ENCODE measurements at places on chromosomes 7 and 10.

DNA sequence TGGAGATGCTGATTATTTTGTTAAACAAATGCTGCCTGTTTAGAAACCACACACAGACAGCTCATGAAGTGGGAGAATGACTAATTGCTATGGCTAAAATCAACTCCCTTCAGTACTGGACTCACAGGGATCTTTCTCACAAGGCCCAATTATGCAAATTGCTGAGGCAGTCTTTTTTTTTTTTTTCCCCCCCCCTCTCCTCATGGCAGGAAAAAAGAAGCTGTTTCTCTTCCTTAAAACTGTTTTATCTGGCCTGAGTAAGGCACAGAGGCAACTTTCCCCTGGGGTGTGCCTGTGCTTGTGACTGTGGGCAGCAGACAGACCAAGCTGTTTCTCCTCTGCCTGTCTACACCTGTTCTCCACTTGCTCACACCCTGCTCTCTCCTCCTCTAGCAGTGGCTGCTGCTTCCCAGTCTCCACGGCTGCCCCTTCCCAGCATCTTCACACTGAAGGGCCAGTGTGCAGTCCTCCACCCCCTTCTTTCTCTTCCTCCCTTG is 65.4 kb upstream of the STEAP1B start:
- DNase-seq: peak; percentile 62

GRCh38 chr10:14578060-14578952 is 196.4 kb downstream of the FAM107B start:
- peak; percentile 73 for DNase-seq

GRCh38 chr7:37076668-37077067 is 352.4 kb upstream of the AOAH start:
- no peak for DNase-seq

DNA sequence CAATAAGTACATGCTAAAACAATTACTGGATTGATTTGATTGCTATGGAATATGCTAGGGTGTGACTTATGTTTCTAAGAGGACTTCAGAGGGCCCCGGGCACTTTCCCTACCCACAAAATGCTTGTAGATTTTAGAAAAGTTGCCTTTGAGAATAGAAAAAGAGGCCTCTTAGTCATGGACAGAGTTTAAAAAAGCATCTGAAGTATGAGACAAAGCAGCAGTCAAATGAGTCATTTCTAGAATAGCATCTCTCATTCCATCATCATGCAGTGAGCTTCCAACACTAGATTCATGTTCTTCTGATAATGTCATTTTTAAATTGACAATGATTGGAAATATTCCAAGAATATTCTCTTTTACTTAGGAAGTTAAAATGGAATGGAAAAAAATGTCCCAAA is 675.1 kb upstream of the PCDH15 start:
- DNase-seq: no peak

DNA sequence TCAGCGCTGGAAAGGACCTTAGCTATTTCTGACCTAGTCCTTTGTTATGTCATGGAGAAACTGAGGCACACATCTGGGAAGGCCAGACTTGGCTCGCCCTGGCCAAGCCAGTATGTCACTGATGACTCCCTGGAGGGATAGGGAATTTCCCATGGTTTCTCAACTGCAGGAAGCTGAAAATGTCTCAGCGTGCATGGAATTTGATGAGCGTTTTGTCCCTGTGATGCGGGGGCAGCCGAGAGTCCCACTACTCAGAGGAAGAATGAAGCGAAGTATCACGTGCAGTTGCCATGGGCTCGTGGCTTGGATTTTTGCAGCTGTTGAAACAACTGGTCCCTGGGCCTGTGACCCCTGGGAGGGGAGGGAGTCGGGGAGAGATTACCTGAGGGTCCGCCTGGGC is 44.8 kb downstream of the CLIP2 start:
- DNase-seq: peak; percentile 50

DNA sequence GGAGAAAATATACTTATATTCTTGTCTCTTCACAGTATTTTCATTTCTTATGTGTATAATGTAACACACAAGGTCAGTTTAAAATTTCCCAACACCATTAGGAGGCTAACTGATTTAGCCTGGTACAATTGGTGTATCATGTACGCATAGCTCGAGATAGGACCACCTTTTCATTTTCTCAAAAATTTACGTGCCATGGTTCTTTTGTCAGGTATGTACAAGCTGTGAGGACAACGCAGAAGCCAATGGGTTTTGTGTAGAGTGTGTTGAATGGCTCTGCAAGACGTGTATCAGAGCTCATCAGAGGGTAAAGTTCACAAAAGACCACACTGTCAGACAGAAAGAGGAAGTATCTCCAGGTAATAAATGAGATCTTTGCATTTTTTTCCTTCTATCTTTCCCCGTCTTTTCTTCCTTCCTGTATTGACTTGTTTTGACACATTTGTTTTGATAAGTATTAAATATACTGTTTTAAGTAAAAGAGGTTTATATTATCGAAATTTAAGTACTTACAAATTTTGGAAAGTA is 55.0 kb downstream of the TRIM24 start:
- no peak for DNase-seq

GRCh38 chr10:16820421-16820820 is 3.2 kb upstream of the RSU1 start:
- DNase-seq: no peak

- DNase-seq: no peak
These were observed 118.3 kb downstream of the PKD1L1 start for GRCh38 chr7:47830015-47830414.

DNA sequence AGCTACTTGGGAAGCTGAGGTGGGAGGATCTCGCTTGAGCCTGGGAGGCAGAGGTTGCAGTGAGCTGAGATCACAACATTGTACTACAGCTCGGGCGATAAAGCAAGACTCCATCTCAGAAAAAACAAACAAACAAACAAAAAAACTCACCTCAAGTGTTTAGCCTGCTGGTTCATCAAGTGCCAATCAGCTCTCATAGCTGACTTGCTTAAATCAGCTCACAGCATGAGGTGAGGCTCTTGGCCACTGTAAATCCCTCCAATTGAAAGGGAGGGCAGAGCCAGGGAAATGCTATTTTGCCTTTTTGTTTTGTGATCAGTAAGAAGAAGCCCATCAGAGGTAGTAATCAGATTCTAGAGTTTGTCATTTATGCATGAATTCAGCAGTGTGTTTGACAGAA is 112.3 kb downstream of the RAB11FIP2 start:
- DNase-seq: no peak

Data from cardiac fibroblast (primary cell).